ENCODE measurements at places on chromosomes 16 and 17. TPM values are rescaled to one million over a fixed set of nuclear protein-coding genes. Genes with fewer than 3 reads are reported as not detected.

- peak overlapping the region; percentile 25 for H3K27ac ChIP-seq
- DNase-seq, result no peak
- no peaks in the 10 kb centered on the region for H3K36me3 ChIP-seq
- H3K4me1 ChIP-seq, result peaks cover 14% of the 10 kb centered on the region
Observed at GRCh38 chr17:76530095-76530723, 7.3 kb downstream of the CYGB start.

DNA sequence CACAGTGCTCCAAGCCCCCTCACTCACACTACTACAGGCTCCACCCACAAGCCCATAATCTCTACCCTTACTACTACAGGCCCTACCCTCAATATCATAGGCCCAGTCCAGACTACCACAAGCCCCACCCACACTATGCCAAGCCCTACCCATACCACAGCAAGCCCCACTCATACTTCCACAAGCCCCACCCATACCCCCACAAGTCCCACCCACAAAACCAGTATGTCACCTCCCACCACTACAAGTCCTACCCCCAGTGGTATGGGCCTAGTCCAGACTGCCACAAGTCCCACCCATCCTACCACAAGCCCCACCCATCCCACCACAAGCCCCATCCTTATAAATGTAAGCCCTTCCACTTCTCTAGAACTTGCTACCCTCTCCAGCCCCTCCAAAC is 13.8 kb downstream of the RIPOR1 start:
- H3K27ac ChIP-seq, result peak overlapping the region; percentile 61
- no peaks in the 10 kb centered on the region for H3K27me3 ChIP-seq
- peaks cover 10% of the 10 kb centered on the region for H3K36me3 ChIP-seq
- peak; percentile 94 for DNase-seq

DNA sequence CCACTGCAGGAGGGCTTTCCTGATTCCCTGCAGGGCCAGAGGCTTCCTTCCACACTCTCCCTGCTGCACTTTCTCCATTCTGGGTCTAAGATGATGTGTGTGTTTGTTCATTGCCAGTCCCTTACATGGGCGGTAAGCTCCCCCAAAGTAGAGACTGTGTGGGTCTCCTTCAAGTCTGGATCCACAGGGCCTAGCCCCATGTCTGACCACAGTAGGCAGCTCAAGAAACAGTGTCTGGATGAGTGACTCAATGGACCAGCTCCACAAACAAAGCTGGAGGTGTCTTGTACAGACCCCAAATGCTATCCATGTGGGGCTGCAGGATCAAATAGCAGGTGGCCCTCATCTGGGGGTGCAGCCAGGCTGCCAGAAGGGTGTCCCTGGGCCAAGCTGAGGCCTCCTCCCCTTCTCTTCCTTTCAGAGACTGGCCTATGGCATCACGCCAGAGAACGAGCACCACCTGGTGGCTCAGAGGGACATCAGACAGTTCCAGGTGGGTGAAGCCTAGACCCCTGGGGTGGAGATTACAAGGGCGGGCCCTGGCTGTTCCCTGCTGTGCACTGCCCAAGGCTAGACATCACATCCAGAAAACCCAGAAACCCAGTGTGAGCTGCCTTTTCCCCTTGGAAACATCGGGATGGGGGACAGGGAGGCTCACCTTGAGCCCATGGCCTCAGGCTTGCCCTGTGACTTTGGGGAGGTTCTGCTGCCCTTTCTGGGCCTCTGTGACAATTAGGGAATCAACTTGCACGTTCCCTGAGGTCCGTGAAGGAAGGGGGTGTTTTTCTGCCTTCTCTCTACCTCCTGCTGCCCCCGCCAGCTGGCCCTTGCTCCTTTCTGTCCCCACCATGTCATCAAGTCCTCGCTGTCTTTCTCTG is 45.9 kb downstream of the SLC6A2 start:
- H3K27ac ChIP-seq, result no peak overlapping the region
- DNase-seq, result peak; percentile 48
- H3K4me1 ChIP-seq, result peaks cover 10% of the 10 kb centered on the region
- H3K27me3 ChIP-seq, result peaks cover 2% of the 10 kb centered on the region
- H3K4me3 ChIP-seq, result no peak overlapping the region

DNA sequence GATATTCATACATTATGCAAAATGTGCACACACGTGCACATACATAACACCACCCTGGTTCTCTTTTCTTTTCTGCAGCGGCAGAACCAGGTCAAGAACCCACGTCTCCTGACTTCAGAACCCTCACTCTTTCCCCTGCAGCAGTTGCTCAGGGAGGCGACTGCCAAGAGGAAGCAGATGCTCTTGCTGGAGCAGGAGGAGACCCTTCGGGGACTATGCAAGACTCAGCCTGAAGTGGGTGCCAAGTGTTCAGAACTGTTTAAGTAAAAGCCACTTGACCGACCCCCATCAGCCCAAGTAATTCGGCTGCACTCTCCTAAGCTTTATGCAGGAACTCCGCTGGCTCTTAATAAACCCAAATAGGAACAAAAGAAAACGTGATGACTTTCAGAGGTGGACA is 193.8 kb downstream of the SLC39A11 start:
- H3K27ac ChIP-seq, result no peak overlapping the region
- H3K27me3 ChIP-seq, result no peaks in the 10 kb centered on the region
- no peaks in the 10 kb centered on the region for H3K4me1 ChIP-seq
- H3K36me3 ChIP-seq, result no peaks in the 10 kb centered on the region

- DNase-seq, result no peak
- H3K4me3 ChIP-seq, result no peak overlapping the region
- H3K27me3 ChIP-seq, result no peaks in the 10 kb centered on the region
- no peak overlapping the region for H3K27ac ChIP-seq
- no peaks in the 10 kb centered on the region for H3K36me3 ChIP-seq
Observed at GRCh38 chr16:49012961-49013726, 268.5 kb downstream of the CBLN1 start.

- no peak overlapping the region for H3K27ac ChIP-seq
- no peaks in the 10 kb centered on the region for H3K36me3 ChIP-seq
- H3K4me3 ChIP-seq, result no peak overlapping the region
- no peaks in the 10 kb centered on the region for H3K4me1 ChIP-seq
- DNase-seq, result no peak
Observed at GRCh38 chr17:1697681-1698080, 12.5 kb downstream of the TLCD2 start.

DNA sequence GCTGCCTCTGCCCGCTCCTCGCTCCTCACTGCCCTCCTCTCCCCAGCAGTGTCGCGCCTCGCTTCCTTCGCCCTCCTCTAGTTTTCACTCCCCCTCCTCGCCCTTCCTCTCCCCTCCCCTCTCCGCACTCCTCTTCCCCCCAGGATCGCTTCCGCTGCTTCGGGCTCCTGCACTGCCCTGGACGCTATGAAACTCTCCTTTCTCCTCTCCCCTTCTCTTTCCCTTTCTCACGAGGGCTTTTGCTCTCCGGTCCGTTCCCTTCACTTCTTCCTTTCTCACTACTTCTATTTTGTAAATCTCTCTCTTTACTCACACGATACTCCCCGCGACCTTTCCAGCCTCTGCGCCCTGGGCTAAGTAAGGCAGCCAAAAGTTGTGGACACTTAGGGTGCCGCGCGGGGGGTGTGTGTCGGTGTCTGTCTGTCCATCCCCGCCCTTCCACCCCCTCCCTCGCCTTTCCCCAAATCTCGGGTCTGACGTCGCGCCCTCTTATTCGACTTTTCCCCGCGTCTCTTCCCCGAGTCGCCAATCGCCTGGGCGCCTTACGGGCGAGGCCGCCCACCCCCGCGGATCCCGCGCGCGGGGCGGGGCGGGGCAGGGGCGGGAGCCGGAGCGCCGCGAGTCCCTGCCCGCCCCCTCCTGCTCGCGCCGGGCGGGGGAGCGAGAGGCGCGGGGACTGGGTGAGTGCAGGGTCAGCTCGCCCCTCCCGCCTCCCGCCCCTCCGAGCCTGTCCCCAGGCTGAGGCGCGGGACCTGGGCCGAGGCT is at the start of gene IRX3:
Gene IRX3 (minus strand): TSS at position 422 of the 765 bp plus-strand sequence. CDS start 737 bp downstream, outside the sequence.
- peak within 1 kb of the TSS; percentile 77 for H3K27ac ChIP-seq
- H3K27me3 ChIP-seq, result peaks cover 77% of the 10 kb centered on the region
- H3K4me1 ChIP-seq, result peaks cover 20% of the 10 kb centered on the region
- DNase-seq, result no peak

GRCh38 chr16:27363797-27364196 is 38.2 kb upstream of the IL21R start:
- H3K27me3 ChIP-seq, result no peaks in the 10 kb centered on the region
- H3K36me3 ChIP-seq, result peaks cover 70% of the 10 kb centered on the region
- H3K27ac ChIP-seq, result peak overlapping the region; percentile 75
- H3K4me3 ChIP-seq, result no peak overlapping the region
- no peak for DNase-seq
- peaks cover 60% of the 10 kb centered on the region for H3K4me1 ChIP-seq

DNA sequence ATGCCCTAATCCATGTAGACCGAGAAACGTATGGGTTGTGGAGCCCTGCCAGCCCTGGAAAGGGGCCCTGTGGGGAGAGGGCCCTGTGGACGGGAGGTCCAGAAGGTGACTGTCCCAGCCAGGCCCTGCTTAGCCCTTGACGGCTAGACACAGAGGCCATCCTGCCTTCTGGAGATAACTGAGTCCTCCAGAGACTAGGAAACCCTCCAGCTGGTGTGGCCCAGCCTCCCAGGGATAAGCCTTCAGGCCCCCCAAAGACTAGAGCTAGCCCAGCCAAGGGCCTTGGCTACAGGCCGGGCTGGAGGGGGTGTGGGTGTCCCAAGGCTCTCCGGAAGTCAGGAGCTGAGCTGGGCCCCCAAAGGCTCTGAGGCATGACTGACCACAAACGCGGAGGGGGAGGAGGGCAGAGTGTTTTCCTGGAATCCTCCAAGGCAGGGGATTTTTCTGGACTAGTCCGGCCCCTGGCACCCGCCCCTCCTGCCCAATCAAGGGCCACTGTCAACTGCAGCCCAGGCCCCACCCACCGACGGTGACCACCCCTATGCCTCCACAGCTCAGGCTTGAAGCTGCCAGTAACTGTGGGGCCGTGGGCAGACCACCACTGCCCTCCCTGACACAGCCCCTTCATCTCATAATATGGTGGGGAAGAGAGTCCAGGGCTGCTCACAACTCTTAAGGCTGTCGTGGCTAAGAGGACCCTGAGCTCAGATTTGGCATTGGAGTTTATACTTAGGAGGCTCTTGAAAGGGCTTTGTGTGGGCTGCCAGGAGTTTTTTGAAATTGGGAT is 885 bp upstream of the VASN start:
- H3K36me3 ChIP-seq, result peaks cover 6% of the 10 kb centered on the region
- no peaks in the 10 kb centered on the region for H3K27me3 ChIP-seq
- H3K4me1 ChIP-seq, result peaks cover 2% of the 10 kb centered on the region
- no peak for DNase-seq
- no peak overlapping the region for H3K4me3 ChIP-seq

DNA sequence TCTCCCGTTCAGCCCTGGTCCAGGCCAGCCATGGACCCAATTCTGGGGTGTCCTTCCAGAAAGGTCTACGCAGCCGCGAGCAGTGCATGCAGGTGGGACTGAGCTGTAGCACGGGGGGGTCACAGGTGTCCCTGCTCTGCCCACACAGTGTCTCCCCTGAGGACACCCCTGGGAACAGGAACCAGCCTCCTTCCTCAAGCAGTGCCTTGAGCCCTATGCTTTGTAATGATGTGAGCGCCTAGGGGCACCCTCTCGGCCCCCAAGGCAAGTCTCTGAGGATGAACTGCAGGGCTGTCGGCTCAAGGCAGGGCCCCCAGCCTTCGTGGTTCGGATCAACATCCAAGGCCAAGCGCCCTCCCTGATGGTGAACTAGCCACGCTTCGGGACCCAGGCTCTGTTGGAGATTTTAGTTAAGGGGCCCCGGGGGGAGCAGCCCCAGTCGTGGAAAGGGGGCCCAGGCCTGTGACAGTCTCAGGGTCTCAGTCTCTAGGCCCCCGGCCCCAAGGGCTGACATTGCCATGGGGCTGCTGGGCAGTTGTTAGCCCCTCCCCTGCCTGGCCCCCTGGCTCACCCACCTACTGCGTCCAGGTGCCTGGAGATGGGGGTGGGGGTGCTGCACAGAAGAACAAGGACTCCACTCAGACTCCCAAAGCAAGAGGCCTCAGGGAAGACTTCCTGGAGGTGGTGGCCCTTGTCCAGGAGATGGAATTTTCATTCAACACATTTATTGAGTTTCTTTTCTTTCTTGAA is 2.3 kb downstream of the IL17C start:
- H3K4me1 ChIP-seq, result peaks cover 30% of the 10 kb centered on the region
- H3K4me3 ChIP-seq, result peak overlapping the region; percentile 1
- H3K36me3 ChIP-seq, result peaks cover 22% of the 10 kb centered on the region
- DNase-seq, result no peak

GRCh38 chr17:19487024-19487600 is 46.5 kb upstream of the SLC47A1 start:
- H3K27me3 ChIP-seq, result peaks cover 6% of the 10 kb centered on the region
- no peaks in the 10 kb centered on the region for H3K4me1 ChIP-seq
- DNase-seq, result no peak

NPIPB8 gene
- 0.89 TPM for total RNA-seq

SHMT1 gene
- total RNA-seq, result 60.7 TPM

MFSD6L gene
- 1.4 TPM for total RNA-seq

WNT3 gene
- total RNA-seq, result not detected

FOXO3B gene
- total RNA-seq, result 5.8 TPM

UBE2I gene
- 237 TPM for total RNA-seq

ENGASE gene
- 41.1 TPM for total RNA-seq

UNK gene
- total RNA-seq, result 31.0 TPM

COL1A1 gene
- total RNA-seq, result 0.18 TPM

TEKT3 gene
- not detected for total RNA-seq

TP53TG3F gene
- total RNA-seq, result not detected

Data from activated CD8-positive, alpha-beta T cell treated with anti-CD3 and anti-CD28 coated beads, Interleukin-2, amount 10 ng/mL, durations not matched to agents 7 days and 5 days (primary cell).